ENCODE measurements at places on chromosomes 2 and 18.
A peak's percentile ranks its signal among the peaks of the same experiment; 100 is the strongest.

DNA sequence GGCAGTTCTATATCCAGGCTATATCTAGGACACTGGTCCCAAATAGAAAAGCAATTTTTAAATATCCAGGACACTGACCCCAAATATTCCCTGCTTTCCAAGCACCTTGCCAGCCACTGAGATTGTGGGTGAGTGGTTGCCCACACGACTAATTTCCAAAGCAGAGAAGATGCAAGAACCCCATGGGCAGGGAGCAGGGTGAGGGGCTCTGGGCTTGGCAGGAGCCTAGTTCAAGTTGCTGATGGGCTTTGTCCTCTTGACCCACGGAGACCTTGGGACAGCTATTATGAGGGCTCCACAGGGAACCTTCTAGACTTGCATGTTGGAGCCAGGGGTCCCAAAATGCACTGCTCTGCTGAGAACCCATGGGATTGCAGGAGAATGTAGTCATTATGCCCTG, 146.0 kb upstream of the SMAD2 start:
- DNase-seq, result no peak

GRCh38 chr2:180115675-180116074, 108.6 kb upstream of the CWC22 start:
- no peak for DNase-seq

DNA sequence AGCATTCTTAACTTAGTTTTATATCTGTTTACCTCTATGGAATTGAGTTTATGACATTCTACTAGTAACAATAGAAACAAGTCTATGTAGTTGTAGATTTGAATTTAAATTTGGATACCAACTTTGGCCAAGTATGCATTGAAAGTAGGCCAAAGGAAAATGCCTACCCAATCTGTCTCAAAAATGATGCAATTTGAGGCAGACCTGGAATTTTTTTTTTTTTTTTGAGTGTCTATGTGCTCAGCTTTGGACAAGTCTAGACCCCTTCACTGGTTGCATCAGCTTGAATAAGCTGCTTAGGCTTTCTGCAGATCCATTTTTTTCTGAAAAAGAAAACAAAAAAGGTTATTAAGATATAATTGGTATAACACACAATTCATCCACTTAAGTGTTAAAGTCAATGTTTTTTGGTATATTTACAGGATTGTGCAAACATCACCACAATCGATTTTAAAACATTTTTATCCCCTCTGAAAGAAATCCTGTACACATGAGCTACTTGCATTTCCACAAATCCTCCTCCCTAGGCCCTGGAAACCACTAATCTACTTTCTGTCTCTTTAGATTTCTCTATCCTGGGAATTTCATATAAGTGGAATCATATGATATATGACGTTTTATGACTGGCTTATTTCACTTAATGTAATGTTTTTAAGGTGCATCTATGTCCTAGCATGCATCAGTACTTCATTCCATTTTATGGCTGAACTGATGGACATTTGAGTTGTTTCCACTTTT, 185.1 kb upstream of the CCDC68 start:
- no peak for DNase-seq

DNA sequence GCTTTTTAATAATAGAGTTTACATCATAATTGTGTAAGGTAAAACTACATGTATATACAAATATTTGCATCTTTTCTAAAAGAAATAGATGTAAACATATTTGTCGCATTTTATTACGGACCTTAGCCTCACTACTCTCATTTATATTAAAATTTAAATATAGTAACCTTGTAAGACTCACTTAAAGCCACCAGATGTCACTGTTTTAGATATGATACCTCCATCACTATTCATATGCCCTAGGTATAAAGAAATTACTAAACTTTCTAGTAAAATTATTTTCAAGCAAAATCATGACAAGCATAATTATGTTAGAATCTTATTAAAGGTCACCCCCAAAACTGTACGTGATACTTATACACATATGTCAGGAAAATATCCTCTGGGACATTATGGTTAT, 674.3 kb upstream of the REG3G start:
- peak; percentile 12 for DNase-seq

- DNase-seq, result no peak
Measured at GRCh38 chr2:42304059-42304713, 56.8 kb downstream of the COX7A2L start.

DNA sequence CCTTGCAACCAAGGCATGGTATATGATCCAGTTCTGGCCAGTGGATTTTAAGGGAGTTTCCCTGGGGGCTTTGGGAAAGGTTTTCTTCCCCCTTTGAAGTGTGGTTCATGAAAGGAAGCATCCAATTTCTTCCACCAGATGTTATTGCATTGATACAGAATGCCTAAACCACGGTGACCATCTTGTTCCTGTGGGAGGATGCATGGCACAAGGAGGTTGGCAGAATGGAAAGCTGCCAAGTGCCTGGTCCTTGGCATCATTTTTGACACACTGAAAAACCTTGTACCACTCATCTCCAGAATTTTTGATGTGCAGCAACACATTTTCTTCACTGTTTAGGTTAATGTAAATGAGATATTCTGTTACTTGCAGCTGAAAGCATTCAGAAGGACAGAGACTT, 55.2 kb upstream of the CXCR4 start:
- DNase-seq, result no peak

DNA sequence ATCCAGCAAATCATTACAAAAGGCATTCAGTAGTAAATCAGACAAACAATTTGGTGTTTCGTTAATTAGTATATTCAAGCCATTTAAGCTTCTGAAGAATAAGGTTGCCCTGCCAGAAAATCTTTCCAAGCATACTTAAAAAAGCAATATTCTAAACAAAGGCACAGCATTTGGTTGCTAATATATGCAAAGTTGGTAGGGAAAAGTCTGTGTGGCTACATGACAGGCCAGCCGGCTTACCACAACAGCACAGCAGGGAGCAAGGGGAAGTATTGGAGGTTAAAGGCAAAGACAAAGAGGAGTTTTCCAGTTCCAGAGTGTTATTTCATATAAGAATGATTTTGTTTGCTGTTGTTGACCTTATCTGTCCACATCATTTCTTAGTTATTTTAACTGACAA, 282.3 kb downstream of the MBD5 start:
- no peak for DNase-seq

All from muscle of back (tissue), 13 donors.